ENCODE measurements at places on chromosomes 7 and 10.

GRCh38 chr7:29189743-29190201, 4.8 kb upstream of the CHN2 start:
- no peak for DNase-seq

DNA sequence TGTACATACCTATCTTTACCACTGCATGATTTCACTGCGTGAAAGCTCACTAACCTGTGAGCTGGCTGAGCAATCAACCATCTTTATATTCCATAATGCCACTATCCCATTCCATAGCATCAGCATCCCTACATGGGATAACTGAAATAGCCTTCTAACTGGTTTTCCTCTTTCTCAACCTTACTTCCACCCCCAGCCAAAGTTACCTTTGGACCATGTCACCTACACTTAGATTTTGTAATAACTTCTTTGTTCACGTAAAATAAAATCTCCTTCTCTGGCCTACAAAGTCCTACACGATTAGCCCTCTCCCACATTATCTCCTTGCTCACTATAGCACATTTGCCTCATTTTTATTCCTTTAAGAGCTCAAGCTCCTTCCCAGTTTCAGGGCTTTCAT, 2.5 kb downstream of the PSMA2 start:
- DNase-seq, result no peak

GRCh38 chr7:73507556-73507955, 14.5 kb downstream of the BAZ1B start:
- DNase-seq, result no peak

DNA sequence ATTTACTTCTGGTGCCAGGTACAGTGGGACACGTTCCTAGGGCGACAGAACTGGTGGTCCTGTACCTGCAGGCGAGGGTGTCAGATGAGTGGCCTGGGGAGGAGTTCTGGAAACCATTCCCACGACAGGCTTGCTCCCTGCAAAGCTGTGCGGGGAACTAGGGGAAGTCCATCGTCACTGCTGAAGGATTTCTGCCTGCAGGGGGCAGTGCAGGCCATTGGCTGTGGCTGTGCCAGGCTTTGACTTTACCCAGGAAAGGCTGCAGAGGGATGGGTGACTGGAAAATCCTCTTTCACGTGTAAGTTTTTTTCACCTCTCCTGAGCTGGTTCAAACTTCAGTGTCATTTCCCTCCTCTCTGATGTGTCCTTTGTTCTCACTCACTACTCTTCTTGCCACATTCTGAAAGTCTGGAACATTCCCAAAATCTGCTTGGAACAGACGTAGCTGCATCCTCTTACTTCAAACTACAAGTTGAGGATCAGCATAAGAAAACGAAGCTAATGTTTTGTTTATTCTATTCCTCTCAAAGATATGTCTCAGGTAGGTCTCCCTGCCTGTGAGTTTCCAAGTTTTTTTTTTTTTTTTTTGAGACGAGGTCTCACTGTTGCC, 126.5 kb downstream of the SH2D4B start:
- no peak for DNase-seq

DNA sequence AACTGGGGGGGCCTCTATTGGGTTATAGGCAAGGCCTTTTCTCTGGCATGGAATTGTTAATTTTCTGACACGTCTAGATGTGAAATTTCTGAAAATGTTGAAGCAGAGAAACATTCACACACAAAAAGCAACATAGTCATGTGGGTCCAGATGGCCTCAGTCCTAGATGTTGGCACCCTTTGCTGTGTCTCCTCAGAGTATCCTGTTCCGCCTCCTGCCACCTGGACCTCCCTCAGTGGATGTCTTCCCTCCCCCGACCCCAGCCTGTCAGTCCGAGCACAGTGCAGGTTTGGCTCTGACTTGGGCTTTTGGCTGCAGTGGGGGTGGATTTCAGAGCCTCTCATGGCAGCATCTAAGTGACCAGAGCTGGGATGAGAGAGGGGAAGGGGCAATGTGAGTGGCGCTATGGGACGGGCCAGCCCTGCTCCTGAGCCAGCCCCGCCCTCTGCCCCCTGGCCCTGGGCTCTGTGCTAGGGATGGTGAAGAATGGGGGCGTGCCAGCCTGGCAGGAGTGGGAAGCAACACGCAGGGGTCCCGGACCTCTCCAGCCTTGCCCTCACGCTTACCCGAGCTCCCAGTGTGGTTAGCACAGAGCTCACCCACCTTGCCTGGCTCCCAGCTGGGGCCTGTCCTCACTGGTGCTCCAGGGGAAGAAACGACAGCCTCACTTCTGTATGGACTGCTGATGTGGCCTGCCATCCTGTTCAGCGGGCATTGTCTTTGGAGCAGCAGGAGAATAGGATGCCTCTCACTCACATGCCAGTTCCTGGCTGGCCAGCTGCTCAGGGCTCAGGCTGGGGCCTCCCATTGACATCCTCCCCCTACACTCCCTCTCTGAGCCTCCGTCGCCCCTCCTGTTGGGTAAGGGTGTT, 6.2 kb downstream of the ATP6V0E2 start:
- DNase-seq, result no peak

- DNase-seq, result no peak
Observed at GRCh38 chr10:89371987-89372386, 5.9 kb upstream of the IFIT1B start.

DNA sequence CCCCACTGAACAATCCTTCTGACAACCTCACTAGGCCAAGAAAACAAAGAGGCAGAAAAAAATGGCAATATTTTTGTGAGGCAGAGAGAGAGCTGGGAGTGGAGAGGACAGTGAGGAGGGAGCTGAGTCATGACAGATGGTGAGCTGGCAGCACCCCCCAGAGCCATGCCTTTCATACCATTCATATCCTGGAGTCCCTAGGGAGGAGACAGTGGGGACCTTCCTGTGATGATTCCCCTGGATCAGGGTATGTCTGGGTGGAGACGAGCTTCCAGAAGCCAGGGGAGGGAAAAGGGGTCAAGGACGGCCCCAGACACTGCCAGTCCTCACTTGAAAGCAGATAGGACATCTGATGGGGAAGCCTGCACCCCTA, 160.5 kb downstream of the ADAM12 start:
- DNase-seq, result no peak

DNA sequence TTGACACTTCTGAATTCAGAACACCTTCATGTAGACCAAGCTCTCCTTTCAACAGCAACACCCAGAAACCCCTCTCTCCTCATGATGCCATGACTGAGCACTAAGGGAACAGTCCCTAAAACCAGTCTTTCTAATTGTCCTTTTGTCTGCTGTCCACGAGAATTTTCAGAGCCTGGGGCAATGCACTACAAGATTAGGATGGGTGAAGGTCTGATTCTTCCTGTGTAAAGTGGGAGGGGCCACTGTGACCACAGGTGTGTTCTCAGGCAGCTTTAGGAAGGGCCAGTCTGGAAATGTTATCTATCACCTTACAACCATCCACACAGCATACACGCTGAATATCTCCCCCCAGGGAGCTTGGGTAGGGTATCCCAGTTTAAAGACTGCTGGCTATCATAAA, 7.9 kb downstream of the PAXIP1 start:
- DNase-seq, result no peak

GRCh38 chr7:139078911-139079310, 30.6 kb downstream of the ZC3HAV1 start:
- no peak for DNase-seq

DNA sequence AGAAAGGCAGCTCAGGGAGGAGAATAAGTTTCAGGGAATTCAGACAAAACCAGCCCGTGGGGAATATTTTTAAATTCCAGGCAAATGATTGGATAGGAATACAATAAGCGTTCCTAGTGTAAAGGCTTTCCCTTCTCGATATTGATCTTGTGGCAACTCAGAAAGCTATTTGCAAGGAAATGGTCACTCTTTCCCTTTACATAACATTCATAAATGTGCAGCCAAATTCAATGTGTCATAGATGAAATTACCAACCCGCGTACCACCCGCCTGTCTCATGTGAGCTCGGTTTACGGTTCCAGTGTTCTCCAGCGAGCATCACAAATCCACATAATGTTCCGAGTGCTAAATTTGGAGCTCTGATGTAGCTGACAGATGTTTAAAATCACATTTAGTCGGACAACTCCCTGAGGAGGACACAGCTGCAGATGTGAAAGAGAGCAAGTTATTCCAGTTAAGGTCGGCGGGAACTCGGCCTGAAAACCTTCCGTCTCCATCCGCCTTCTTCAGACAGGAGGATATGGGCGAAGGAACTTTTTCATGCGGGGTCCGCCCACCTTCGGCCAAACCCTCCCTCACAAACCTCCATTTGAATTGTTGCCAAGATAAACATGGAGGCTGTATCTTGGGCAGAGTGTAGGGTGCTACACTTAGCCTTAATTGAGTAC, 327.0 kb downstream of the RNLS start:
- DNase-seq, result no peak
